ENCODE measurements at places on chromosomes 2 and 18.

DNA sequence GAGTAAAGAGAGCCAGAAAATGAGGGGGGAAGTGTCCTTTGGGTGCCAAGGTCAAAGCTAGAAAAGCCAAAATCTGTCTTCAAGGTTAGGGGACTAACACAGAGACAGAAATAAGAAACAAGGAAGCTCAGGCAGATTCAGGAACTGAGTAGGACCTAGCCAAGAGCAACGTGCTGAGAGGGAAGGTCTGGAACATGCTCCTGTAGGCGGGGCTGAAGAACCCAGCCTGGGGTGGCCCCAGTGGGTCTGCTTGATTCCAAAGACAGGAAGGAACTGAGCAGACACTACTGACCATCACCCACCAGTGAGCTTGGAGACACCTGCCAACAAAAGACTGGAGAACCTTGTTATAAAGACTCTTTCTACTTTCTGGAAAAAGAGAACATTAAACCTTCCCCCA is 105.1 kb downstream of the SP3 start:
- no peak for DNase-seq

DNA sequence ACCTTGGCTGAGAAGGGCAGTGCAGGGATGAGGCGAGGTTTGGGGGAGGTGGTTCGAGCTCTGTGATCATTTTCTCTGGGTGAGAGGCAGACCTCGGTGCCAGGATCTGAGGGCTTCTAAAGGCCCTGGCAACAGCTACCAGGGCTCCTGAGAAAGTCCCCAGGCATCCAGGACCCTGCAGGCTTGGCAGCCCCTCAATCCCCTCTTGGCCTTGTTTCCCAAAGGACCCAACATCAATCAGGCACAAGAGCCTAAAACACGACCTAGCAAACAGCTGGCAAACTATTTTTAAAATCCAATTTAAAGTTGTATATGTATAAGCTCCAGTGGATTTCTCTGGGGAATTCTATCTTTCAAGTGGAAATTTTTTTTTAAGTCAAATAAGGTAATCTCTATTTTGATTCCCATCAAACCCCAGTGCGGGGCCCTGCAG is 15.0 kb upstream of the MAT2A start:
- DNase-seq, result no peak

DNA sequence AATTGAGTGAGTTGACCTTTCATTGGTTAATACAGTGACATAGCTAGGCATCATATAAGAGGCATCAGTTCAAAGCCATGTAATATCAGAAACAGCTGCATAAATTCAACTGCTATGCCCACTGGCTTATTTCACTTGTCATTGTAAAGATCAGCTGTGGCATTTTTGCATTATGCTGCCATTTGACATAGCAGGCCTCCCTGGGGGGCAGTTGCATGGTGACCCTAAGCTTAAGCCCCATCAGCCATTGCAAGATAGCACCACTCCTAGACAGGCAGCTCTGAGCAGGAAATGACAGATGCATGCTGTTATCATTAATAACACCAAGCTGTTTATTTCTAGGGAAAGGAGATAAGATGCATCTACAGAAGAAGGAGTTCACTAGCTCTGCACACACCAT is 233.4 kb upstream of the CNTNAP5 start:
- no peak for DNase-seq

DNA sequence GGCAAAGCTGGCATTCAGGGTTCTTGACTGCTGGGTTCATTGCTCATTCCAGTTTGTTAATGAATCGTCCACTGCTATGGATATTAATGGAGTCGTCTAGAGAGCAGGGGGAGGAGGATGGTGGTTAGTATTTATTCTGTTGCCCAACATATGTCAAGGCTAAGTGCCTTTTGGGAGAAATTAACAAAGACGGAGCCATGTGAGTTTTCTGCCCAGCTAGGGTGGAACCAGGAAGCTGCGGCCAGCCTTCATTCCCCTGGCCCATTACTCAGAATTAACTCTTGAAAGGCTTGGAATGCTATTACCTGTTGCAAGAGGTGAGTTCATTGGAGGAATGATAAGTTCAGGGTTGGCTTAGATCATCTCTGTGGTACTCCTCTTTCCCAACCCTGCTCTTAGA is 19.3 kb downstream of the IGFBP2 start:
- DNase-seq, result no peak

DNA sequence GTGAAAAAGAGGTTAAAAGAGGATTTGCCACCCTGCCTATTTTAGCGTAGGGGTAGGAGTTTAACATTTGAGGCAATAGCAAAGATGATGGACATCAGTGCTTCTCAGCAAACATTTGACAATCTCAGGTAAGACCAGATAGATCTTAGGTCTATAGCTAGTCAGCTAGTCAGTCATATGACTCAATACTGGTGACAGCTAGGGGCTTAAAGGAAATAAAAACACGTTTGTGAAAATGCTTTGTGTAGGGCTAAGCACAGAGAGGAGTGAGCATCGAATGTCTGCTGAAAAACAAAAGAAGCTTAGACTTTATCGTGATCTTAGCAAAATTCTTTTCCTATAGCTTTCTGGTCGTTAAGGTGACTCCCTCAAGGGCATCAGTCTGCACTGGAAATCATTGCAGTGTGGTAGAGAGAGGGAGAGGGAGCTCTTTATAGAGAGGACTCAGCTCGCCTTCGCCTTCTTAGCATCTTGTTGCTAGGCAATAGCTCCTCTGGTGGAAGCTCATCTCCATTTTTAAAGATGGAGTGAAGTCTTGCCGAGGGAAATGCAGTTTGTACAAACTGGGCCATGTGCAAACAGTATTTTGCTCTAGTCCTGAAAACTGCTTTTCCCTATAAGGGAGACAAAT is 62.8 kb upstream of the SLC38A11 start:
- DNase-seq, result peak; percentile 68

- DNase-seq, result no peak
Measured at GRCh38 chr2:175630280-175631244, 371.5 kb downstream of the LNPK start.

GRCh38 chr2:112885506-112885902 is 25.5 kb upstream of the IL37 start:
- DNase-seq, result no peak

GRCh38 chr2:197453914-197454398 is 604 bp downstream of the COQ10B start:
- DNase-seq, result no peak

DNA sequence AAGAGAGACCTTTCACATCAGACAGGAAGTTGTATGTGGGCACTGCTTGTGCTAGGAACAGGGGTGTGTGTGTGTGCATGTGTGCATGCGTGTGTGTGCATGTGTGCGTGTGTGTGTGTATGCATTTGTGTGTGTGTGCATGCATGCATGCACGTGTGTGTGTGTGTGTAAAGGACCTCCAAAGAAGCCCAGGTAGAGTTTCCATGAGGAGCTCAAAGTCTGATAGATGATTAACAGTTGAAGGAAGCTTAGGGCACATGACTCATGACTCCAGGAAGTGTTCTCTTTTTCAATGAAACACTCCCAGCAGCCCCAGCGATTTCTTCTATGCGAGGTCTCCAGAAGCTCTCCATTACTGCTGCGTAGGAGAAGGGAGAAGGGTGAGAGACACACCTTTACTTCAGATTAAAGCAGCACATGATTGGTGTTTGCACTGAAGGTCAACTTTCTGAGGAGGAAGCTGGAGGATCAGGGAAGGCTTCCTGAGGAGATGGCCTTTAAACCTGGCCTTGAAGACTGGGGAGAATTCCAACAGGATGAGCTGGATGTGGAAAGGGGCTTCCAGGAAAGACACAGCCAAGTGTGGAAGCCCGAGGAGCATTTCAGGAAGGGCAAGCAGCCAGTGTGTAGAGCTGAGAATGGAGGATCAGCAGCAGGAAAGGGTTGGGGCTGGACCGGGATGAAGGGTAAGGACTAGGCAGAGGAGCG is 77.7 kb downstream of the SMAD4 start:
- no peak for DNase-seq

- no peak for DNase-seq
Measured at GRCh38 chr2:38613126-38613848, 10.6 kb upstream of the HNRNPLL start.

GRCh38 chr2:143471550-143471949 is 342.3 kb downstream of the ARHGAP15 start:
- no peak for DNase-seq

DNA sequence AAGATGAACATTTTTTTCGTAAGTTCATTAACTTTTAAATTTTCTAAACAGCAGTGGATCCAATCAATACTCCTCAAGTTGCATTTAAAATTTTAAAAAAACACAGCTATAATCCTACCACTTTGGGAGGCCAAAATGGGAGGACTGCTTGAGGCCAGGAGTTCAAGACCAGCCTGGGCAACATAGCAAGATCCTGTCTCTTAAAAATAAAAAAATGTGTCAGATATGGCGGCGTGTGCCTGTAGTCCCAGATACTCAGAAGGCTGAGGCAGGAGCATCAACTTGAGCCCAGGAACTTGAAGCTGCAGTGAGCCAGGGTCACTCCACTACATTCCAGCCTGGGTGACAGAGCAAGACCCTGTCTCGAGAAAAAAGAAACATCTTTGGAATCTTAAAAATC is 59.8 kb upstream of the RNU4ATAC start:
- DNase-seq, result no peak

DNA sequence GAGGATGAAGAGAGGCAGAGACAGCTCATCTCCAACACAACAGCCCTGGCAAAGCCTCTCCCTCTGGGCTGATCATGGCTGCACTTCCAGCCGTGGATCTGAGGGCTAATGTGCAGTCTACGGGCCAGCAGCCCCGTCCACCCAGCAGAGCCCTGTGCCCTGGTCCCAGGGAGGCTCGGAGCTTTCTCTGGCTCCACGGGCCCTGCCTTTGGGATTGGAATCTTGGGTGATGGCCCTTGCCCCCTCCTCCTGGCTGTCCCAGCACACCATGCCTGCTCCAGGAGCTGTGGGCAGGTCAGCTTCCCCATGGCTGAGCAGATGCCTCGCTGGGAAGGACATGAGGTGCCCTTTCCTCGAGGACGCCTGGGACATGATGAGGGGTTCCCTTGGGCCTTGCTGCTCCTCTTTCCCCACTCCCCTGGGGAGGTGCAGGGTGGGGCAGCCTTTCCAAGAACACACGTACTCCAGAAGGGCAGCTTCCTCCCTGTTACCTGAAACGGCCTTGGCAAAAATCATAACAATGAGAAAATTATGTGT is 66.9 kb downstream of the C18orf63 start:
- no peak for DNase-seq

- DNase-seq, result no peak
Measured at GRCh38 chr2:74887960-74888700, 54.2 kb downstream of the HK2 start.

DNA sequence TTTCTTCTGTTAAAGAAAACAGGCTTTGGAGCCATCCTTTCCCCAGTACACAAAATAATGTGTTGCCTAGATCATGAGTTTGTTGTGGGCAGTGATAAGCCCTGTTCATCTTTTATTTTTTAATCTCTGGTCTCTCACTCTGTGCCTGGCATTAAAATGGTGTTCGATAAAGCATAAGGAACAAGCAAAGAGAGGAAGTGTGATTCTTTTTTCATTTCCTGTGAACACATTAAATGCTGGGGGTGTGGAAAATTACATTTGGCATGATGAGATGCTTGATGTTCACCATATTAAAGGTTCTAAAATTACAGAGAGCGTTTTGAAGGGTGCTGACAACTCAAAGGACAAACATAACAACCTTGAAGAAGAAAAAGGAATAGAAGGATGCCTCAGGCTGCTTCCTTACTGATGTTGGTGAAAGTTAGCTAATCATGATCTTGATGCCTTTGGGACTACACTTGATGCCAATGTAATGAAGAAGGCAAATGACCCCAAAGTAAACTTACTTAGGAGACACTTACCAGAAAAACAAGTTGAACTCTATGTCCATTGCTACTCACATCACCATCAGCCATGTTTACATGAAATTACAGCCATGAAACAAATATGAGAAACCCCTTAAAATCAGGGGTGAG is 33.0 kb downstream of the TMEFF2 start:
- no peak for DNase-seq

All from putamen (tissue), 1 donor.